ENCODE measurements at places on chromosomes 11 and 22.

GRCh38 chr11:104796301-104796700 lies 102.0 kb downstream of the CASP12 start:
- no peak for DNase-seq

GRCh38 chr22:27097506-27097905 lies 440.1 kb downstream of the MIAT start:
- no peak for DNase-seq

DNA sequence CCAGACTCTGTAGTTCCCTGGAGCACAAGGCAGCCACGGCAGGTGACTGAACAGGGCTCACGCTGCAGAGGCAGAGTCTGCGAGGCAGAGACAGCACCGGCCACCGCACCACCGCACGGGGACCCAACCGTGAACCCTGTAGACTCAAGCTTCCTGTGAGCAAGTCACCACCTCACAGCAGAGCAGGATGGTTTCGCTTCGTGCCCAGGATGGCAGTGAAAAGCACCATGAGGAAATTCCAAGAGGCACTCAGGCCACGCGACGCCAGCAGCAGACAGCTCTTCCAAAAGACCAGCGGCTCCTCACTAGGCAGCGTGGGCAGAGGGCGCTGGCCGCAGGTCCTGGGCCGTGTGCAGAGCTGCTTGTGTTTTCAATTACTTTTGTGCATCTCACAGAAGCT lies 24.5 kb downstream of the BRD1 start:
- no peak for DNase-seq

GRCh38 chr11:68011051-68011943 lies 1.2 kb downstream of the ALDH3B1 start:
- DNase-seq = no peak

DNA sequence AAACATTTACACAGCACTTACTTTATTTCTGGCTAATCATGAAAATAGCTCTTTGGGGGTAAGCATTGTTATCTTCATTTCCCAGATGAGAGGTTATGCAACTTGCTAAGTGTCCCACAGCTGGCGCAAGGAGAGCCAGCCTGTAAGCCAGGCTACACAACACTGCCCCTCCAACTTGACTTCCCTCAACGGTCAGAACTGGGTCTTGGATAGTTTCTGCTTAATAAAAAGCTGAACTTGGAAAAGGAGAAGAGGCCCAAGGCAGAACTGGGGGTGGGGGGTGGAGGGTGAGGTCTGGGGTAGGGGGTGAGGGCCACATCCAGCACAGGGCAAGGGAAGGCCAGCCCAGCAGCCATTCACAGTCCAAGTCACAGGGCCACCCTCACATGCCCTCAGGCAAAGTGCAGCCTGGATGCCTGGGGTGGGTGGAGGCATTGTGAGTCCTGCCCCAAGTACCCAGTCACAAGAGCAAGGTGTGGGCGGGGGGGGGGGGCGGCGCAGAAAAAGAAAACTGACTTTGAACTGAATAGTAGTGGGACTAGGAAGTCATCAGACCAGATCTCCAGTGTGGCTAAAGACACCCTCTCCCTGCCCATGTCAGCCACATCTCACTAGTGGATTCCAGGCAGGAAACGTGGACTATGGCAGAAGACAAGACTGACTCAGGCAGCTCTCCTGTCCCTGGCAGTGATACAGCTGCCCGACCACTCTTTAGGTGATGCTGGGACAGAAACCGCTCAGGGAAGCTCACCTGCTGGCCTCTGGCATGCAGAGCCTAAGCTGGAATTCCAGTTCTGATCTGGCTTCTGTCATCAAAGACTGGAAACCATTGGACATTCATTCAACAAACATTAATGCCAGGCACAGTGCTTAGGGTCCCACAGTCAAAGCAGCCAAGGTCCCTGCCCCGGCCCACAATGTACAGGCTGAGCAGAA lies 52.4 kb downstream of the PACSIN2 start:
- no peak for DNase-seq

GRCh38 chr11:35662061-35662648 lies 420 bp upstream of the TRIM44 start:
- no peak for DNase-seq

DNA sequence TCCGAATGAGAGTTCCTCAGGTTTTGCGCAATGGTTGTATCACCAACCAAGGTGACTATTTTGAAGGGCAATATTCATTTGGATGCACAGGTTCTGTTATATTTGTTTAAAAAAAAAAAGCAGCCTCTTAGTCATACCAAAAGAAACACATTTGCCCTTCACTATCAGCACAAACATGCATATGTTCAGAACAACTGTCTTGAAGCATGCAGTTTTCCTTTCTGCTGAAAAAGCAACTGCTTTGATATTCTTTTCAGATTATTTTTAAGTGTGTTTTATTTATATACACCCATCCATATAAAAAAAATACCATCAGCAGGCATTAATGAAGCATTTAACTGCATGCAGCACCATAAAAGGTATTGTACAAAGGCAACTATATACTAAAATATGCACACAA lies 67.8 kb downstream of the RBFOX2 start:
- no peak for DNase-seq

DNA sequence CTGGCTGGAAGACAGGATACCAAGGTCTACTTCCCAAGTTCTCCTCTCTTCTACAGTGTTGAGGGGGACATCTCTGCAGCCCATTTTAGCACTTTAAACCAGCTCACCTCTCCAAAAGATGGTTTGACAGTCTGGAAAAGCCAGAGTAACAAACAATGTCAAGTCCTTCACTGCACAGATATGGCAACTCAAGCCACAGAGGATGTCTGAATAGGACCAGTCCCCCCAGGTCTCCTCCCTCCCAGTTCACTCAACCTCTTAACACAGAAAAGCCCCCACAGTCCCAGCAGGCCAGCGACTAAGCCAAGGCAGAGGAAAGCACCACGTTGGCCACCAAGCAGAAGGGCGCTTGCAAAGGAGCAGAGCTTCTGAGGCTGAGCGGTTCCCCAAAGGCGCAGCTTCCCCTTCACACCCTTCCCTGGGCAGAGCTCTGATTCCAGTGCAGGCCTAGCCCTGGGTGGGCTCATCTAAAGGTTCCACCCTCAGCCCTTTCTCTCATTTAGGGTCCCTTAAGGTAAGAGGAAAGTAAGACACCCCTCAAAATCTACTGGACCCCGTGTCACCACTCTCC lies 62.7 kb downstream of the PAK1 start:
- peak; percentile 35 for DNase-seq

DNA sequence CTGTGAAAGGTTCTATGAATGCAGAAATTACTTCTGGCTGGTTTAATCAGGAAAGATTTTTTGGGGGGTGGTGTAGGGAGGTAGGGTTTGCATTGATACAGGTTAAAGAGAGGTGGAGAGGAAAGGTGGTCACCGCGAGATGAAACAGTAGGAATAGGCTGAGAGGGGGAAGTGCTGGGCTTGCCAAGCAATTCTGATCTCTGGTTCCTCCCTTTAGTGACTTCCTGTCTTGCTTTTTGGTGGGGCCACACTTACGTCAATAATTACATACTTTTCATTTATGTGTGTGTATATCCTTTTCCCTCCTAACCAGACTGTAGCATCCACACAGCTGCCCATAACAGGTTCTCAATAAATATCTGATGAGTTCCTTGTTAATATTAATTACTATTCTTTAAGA lies 120.0 kb downstream of the CTNND1 start:
- DNase-seq = no peak

- no peak for DNase-seq
Measured at GRCh38 chr11:76102802-76103201, 103.5 kb downstream of the WNT11 start.

DNA sequence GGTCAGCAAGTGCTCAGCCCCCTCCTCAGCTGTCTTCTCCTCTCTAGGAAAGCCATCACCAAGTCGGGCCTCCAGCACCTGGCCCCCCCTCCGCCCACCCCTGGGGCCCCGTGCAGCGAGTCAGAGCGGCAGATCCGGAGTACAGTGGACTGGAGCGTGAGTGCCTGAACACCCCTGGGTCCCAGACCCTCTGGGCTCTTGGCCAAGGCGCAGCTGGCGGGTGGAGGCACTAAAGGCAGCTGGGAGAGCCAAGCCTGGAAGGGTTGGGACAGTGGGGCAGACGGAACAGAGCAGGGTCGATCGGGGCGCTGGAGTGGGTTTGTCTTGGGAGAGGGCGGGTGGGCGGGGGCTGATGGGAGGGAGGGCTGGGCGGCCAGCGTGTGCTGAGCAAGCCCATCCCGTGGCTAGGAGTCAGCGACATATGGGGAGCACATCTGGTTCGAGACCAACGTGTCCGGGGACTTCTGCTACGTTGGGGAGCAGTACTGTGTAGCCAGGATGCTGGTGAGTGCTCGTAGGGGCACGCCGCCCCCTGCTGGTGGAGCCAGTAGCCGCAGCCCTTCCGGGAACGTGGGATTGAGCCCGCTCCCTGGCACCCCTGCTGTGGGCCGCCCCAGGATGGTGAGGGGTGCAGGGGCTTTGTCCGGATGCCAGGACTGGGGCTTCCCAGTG lies 14.1 kb upstream of the MDK start:
- peak; percentile 28 for DNase-seq

GRCh38 chr11:1906611-1907423 lies 12.7 kb upstream of the TNNT3 start:
- DNase-seq = no peak

DNA sequence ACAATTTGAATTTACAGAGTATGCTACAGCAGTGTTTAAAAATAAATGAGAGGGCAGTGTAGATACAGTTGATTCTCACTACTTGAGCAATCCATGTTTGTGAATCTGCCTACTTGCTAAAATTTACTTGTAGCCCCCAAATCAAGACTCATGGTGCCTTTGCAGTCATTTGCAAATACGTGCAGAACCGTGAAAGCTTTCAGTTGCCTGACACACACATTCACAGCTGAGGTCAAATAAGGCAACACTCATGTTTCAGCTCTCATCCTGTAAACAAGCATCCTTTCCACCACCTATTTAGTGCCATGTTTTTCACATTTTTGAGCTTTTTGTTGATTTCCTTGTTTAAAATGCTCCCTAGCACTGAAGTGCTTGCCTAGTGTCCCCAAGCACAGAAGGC lies 32.5 kb upstream of the RASL10A start:
- DNase-seq = no peak

- DNase-seq = no peak
Measured at GRCh38 chr11:96215110-96215782, 127.7 kb downstream of the MAML2 start.

GRCh38 chr11:117770061-117770460 lies 27.0 kb downstream of the DSCAML1 start:
- DNase-seq = no peak
